Thoracic aorta (tissue), 2 donors: ENCODE measurements at places on chromosomes 5 and 9. TPM values are rescaled to one million over a fixed set of nuclear protein-coding genes. Genes with fewer than 3 reads are reported as not detected.

The CD180 gene
- 0.85 TPM for total RNA-seq

DNA sequence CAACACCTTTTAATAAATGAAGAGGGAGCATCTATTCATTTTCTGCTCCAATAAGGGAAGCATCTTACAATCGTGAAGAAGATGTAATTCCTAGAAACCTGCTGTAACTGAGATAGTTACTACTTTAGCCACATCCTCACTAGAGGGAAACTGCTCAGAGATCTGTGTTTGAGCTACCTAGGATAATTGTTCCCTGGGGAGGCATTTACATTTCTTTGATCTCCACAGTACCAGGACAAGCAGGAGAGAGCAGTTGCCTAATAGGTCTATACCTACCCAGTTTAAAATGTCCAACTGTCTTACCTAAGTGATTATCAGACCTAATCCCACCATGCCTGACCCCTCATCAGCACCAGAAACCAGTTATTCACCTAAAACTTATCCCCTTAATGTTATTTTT, 196.9 kb downstream of the TUSC1 start:
- no peak overlapping the region for H3K4me3 ChIP-seq
- H3K4me1 ChIP-seq: no peaks in the 10 kb centered on the region
- no peaks in the 10 kb centered on the region for H3K36me3 ChIP-seq
- H3K27ac ChIP-seq: no peak overlapping the region
- H3K27me3 ChIP-seq: no peaks in the 10 kb centered on the region
- no peak for DNase-seq

DNA sequence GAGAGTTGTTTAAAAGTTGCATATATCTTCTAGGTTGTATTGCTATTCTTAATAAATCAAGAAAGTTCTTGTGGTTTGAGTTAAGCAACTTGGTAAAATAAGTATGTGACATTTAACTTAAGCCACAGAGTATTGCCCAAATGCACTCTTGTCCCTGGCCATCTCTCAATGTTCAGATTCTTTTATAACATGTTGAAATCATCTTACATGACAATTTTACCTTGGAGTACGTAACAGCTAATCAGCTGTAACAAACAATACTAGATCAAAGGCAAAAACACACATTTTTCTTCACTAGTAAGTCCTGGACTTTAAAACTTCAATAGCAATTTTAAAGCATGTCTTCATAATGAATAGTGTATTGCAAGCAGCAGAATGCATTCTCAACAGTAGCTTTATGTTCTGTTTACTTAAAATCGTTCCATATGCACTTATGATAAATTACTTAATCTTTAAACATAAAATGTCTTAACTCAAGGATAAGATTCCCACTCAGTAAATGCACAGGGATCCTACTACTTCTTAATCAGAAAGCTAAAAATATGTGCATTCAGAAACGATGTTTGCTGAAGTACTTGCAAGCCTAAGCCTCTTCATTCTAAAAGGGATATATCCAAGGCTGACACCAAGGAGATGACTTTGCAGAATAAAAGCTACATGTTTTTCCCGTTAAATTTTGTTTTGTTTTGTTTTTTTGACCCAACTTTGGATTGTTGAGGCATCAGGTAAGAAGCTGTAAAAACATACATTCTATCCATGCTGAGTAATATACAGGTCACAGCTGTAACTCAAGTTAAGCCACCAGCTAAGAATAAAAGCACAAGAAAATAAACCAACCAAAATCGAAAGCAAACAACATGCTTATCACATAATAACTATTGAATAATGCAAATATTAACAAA, 86.1 kb upstream of the NFIB start:
- no peaks in the 10 kb centered on the region for H3K4me1 ChIP-seq
- no peak overlapping the region for H3K27ac ChIP-seq
- H3K4me3 ChIP-seq: peak overlapping the region; percentile 38
- DNase-seq: no peak
- no peaks in the 10 kb centered on the region for H3K27me3 ChIP-seq

DNA sequence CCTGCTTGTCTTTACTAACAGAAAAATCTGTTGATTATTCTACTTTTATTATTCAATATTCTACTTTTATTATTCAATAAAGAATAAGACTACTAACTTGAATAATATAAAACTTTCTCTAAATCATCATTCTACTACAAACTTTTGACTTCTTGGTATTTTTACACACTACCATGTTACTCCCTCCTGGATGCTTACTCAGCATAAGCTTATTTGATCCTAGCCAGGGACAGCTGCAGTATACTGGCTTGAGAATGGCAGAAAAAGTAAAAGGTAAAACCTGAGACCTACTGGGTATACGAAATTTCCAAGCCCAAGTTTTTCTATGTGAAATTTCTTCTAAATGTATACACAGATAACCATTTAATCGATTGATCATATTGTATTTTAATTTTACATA, 26.1 kb downstream of the PGGT1B start:
- no peaks in the 10 kb centered on the region for H3K27me3 ChIP-seq
- no peak for DNase-seq
- no peak overlapping the region for H3K27ac ChIP-seq
- no peaks in the 10 kb centered on the region for H3K4me1 ChIP-seq
- H3K4me3 ChIP-seq: no peak overlapping the region
- H3K36me3 ChIP-seq: peaks cover 10% of the 10 kb centered on the region

DNA sequence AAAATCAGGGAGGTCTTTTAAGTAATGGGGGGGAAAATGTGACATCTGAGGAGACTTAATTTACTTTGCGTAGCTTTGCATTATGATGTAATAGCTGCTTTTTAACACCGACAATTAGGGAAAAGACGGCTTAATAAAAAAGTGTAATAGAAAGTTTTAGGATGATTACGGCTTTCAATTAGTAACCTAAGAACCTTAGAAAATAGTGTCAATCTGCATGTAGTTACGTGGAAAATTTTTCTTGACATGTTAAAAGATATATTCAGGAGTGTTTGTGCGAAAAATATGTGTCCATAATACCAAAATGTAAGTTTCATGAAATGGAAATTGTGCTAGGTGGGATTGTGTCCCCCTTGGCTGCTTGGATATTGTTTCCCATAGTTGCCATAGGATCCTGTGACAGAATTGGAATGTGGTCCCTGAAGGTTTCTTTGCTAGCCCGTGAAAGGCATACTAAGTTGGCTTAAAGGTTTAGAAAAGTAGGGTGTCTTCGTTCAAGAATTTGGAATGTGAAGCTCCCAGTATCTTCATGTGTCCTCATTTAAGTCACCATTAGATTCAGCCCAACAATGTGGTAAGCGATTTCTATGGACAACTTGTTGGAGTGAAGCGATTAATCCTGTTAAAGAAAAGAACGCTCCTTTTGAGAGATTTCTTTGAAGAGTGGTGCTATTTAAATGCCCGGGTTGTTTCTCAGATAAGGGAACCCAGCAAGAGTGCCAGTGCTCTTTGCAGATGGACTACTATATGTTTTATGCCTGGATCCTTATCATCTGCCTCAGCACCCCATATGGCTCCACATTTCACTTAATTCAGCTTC, 2.0 kb downstream of the RGMB start:
- DNase-seq: no peak
- peaks cover 4% of the 10 kb centered on the region for H3K36me3 ChIP-seq
- peak overlapping the region; percentile 91 for H3K4me3 ChIP-seq
- H3K27me3 ChIP-seq: no peaks in the 10 kb centered on the region

DNA sequence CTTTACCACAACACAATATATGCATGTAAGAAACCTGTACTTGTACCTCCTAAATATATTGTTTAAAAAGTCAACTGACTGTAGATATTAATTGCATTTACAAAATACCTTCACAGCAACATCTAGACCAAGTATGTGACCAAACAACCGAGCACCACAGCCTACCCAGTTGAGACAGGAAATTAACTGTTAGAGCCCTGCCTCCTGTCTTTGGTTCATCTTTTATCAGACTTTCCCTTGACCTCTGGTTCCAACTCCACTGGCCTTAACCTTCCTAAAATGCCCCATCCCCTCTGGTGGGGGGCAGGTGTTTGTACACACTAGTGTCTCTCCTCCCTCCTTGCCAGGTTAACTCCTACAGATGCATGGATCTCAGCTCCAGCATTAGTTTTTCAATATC, 155.0 kb upstream of the PANK3 start:
- H3K36me3 ChIP-seq: no peaks in the 10 kb centered on the region
- no peak for DNase-seq
- peak overlapping the region; percentile 56 for H3K27ac ChIP-seq
- H3K4me1 ChIP-seq: peaks cover 3% of the 10 kb centered on the region
- no peaks in the 10 kb centered on the region for H3K27me3 ChIP-seq
- H3K4me3 ChIP-seq: no peak overlapping the region

GRCh38 chr5:147415651-147416050, 94.2 kb downstream of the DPYSL3 start:
- H3K4me1 ChIP-seq: peaks cover 44% of the 10 kb centered on the region
- no peak for DNase-seq
- H3K27ac ChIP-seq: peak overlapping the region; percentile 84
- H3K27me3 ChIP-seq: no peaks in the 10 kb centered on the region
